NCI-H1092 treated with DMSO at 0.1 percent for 48 hours (cell line): ENCODE measurements at places on chromosomes 2 and 18.

- DNase-seq: no peak
These were observed 77.1 kb upstream of the SEC11C start for GRCh38 chr18:59062643-59063006.

DNA sequence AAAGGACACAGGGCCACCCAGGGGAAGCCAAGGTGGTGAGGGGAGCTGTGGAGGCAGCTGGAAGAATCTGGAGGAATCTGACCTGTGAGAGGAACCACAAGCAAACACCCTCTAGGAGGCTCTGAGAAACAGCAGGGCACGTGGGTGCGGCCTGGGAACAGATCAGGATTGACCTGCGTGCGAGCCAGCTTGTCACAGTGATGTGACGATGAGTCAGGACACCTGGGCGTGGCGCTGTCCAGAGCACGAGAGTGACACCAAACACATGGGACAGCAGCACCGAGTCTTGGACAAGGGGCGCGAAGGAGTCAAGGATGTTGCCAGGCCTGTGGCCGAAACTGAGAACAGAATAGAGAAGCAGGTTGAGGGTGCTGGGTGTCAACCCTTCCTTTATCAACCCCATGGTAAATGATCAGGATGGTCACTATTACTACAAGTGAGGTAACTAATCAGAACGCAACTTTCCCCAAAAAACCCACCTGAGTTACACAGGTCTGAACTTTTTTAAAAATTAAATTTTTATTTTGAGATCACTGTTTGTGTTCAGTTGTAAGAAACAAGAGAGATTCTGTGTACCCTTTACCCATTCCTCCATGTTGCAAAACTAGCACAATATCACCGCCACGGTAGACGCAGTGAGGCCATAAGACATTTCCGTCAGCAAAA is 637 bp upstream of the SFT2D3 start:
- no peak for DNase-seq

DNA sequence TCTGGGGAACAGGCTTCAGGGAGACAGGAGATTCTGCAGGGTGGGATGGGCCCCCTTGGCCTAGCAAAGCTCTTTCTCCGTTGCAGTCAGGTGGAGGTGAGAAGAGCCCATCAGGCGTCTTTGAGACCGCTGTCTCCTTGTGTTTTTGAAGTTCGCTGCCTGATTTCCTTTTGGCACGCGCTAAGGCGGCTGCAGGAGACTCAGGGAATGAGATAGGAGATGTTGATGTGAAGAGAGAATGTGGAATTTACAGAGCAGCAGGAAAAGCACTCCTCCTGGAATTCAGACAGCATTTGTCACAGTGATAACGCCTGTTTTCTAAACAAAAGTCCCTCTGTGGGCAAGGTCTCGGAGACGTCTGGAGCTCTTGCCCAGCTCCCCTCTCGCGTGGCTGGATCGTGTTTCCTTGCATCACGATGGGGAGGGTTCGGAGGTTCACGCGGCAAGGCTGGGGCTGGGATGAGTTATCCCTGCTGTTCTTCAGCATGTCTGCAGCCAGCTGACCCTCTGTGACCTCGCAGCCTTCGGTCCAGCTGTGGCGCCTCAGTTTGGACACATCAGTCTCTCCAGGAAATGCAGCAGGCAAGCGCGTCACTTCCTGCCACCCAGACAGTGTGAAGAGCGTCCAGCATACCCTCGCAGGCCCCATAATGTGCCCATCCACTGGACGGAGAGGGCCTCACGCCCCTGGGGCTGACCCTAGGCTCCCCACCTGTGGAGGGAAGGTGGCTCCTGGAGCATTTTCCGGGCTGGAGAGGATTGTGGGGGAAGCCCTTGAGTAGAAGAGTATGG is 30.2 kb downstream of the GLI2 start:
- no peak for DNase-seq

DNA sequence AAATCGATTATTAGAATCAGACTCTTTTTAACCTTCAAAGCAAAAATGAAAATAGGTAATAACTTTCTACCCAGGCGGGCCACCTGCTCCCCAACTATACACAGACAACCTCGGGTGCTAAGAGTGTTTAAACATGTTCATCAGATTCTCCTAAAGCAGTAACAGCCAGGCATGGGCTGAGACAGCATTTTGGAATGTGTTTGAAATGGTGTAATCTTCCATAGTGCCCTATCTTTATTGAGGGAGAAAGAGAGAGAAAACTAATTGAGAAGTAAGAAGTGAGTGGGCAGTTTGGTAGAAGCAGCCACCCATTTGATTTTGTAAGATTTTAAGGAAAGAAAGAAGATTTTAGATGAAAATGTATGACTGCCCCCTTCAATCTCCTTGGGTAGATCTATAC is 196.1 kb upstream of the CTAGE1 start:
- no peak for DNase-seq

DNA sequence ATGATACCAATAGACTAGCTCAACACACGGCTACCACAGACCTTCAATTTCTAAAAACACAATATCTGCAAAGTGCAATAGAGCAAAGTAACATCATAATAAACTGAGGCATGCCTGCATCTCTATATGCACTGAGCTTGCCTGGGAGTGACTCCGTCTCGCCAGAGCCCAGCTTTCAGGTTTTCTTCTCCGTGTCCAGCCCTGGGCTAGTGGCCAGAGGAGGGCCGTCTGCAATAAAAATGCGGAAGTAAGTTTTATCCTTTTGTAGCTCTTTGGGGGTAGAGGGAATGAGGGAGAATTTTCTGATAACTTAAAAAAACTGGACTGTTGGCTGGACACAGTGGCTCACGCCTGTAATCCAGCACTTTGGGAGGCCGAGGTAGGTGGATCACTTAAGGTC is 41.0 kb upstream of the GPR17 start:
- no peak for DNase-seq

GRCh38 chr18:35778850-35779627 is 193.4 kb upstream of the RMP24 start:
- no peak for DNase-seq

GRCh38 chr18:48410095-48410920 is 1.1 kb upstream of the ZBTB7C start:
- peak; percentile 88 for DNase-seq

GRCh38 chr2:175737722-175738361 is 264.2 kb downstream of the LNPK start:
- DNase-seq: no peak

DNA sequence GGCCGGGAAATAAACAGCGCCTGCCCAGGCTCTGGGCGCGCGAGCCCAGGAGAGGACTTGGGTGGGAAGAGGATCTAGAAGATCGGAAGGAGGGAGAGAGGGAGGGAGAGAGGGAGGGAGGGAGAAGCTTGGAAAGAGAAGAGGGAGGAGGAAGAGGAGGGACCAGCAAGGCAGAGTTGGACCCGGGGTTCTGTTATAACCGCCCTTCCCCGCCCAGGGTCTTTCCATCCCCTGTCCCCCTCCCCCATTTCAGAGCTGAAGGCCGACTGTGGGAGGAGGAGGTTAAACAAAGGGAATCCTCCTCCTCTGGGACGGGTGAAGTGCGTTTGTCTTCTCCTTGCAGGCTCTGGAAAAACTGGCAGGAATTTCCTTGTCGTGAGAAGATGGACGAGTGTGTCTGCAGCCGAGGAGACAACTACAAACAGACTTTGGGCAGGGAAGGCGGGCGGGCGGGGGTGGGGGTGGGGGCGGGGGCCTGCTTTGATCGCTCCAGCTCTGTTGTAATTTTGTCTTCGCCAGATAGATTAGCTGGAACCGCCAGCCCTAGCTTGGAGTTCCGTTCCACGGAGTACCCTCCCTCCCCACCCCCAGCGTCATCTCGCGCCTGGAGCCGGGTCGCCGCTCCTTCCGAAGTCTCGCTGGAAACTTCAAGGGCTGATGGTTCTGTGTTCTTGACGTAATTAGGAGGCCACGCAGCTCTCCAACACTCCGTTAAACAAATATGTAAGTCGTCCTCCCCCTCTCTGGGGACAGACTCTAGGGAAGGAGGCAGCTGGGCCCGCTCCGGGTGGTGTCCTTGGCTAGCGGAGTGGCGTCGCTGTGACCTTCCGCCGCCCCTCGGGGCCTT is 6.4 kb upstream of the SP9 start:
- no peak for DNase-seq

DNA sequence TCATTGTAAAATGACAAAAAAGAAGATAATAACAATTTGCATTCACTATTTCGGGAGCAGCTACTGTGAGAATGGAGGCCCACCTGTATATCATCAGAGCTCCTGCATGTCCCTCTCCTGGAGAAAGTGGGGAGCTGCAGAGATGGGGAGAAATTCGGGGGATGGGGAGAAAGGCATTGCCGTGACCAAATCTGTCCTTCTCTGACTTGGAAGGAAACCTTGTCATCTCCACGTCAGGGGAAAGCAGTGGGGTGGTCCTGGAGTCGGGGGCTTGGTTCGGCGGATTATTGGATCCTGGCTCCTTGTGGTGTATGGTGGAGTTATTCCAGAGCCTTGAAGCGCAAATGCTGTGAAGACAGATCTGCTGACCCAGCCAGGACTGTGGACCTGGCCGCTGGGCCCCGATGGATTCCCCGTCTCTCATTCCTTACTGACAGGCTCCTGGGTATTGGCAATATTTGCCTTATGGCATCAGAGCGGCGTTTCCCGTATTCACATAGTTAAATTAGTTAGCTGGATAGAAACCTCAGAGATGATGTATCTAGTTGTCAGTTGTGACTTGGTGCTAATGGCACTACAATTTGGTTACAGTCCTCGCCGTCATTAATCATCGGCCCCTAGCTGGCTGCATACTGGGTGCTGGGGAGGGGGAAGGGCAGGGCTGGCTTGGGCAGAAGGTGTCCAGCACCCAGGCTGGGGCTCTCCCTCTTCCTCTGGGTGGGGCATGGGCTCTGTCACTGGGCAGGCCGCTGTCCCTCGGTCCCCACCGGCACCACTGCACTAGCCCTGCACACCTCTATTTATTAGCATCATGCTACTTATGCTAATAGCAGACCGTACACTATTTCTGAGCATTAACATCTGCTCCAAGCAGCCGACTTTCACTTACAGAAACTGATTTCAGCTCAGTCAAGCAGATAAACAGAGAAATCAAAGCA is 31.7 kb downstream of the CELF4 start:
- no peak for DNase-seq

DNA sequence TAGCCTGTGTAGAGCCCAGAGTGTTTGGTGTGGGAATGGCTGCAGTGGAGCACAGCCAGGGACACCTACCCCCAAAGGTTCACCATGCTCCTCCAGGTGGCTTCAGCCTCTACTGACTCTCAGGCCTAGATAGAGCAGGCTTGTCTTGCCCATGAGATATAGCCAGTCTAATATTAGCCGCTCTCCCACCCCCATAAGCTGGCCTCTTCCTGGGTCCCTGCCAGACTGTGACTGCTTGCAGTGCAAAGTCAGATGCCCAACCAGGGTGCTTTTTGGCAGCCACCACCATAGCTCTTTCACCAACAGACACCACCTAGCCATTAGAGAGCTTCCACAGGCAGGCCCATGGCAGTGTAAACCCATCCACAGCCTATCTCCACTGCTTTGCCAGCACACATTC is 405.3 kb downstream of the MBD2 start:
- no peak for DNase-seq

GRCh38 chr2:68755071-68755470 is 20.5 kb downstream of the ARHGAP25 start:
- no peak for DNase-seq

- no peak for DNase-seq
These were observed 150.4 kb downstream of the PIK3C3 start for GRCh38 chr18:42105394-42105793.

GRCh38 chr18:41237317-41237716 is 717.7 kb upstream of the PIK3C3 start:
- no peak for DNase-seq

GRCh38 chr2:236940916-236941520 is 144.7 kb upstream of the COPS8 start:
- DNase-seq: no peak

DNA sequence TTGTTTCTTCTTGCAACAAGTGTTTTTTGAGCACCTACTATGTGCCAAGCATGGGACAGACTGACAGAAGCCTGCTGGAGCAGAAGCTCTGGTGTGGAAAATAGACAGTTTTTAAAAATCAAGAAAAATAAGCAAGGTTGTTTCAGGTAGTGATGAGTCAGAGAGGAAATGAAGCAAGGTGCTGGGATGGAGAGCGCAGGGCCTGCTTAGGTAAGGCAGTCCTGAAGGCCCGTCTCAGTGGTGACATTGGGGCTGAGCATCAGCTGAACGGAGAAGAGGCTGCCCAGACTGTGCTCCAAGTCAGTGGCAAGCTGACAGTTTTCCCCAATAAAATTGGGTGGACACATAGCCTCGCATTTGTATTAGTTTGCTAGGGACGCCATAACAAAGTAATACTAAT is 263.6 kb downstream of the SS18 start:
- DNase-seq: no peak

DNA sequence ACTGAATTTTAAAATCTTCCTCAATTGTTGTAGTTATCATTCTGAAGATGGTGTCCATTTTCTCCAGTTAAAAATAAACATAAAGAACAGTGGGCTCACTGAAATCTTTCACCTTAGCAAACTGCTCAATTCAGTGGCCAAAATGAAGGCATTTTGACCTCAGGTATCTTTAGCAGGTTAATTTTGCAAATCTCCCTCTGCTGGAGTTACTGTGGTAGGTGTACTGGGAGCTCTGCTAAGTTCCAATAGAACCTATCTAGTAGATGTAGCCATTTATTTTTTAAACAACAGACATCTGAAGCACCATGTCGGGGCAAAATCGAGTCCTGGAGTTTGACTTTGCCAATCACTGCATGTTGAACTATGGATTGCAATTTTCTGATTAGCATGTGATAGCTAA is 177.1 kb downstream of the IRS1 start:
- no peak for DNase-seq
